Activated B cell treated with CpG ODN at 0.5 μM for 24 hours (primary cell): ENCODE measurements at places on chromosomes 12 and 14. TPM values are rescaled to one million over a fixed set of nuclear protein-coding genes. Genes with fewer than 3 reads are reported as not detected.

DNA sequence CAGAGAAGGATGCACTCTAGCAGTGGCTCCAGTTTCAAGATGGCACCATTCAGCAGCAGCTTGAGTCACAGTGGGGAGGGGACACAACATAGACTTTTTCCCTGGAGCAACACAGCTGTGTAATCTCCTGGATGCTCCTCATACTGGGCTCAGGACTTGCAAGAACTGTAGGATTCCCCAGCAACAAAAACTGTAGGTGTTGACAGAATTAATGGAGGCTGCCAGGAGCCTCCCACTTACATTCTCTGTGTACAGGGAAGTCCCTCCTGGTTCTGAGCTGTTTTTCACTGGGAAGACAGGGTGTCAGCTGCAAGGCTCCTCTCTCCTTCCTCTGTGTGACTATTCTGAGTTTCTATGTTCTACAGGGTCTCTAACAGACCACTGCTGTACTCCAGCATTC lies 217.9 kb downstream of the KIF21A start:
- no peak for DNase-seq
- no peaks in the 10 kb centered on the region for H3K4me1 ChIP-seq
- no peak overlapping the region for H3K27ac ChIP-seq
- H3K36me3 ChIP-seq: no peaks in the 10 kb centered on the region
- H3K4me3 ChIP-seq: no peak overlapping the region

The CCDC197 gene
- total RNA-seq: not detected in 2 replicates

DNA sequence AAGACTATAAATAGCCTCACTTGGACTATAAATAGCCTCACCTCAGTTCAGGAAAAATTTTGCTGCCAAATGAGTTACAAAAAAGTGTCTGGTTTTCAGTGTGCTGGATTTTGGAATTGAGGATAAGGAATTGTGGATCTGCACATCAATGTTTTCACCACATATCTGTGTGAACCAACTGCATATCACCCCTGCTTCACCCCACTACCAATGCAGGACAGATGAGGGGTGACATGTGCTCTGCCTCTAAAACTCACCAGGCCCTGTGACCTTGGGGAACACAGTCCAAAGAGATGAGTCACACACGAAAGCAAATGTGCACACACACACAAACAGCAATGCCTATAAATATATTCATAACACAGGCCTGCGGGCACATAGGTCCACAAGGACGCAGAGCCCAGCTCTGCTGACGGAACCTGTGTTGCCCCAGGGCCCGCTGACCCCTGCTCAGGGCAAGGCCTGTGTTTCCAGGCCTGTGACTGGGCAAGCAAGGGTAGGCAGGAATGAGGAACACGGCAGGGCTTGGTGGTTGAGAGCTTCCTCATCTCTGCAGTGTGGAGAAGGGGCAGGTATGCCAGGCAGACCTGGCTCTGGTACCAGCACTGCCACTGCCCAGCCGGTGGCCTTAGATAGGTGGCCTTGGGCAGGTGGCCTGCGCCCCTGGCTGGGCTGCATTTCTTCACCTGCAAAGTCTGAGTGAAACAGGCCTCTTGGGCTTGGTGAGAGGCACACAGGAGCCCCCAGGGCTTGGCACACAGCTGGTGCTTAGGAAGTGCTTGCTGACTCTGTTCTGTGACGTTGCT lies 82.4 kb downstream of the ARL6IP4 start:
- DNase-seq: no peak
- H3K4me1 ChIP-seq: peaks cover 64% of the 10 kb centered on the region
- H3K27me3 ChIP-seq: no peaks in the 10 kb centered on the region
- peak overlapping the region; percentile 18 for H3K27ac ChIP-seq

DNA sequence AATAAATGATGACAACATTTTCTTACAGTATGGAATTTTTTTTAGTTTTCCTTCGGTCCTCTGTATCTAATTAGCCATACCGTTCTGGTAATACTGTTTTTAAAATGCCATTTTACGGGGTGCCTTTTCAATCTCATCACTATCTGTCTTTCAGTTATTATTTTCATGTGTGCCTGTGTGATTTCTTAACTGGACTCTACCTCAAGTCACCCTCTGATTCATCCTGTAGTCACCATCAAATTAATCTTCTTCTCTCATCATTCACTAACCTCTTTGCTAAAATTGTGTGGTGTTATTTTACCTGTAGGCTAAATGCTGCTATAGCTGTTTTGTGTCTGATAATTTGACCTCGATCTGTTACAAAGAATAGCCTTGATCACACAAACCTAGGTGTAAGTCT lies 16.0 kb upstream of the CCT2 start:
- no peaks in the 10 kb centered on the region for H3K4me1 ChIP-seq
- no peak overlapping the region for H3K4me3 ChIP-seq
- peaks cover 55% of the 10 kb centered on the region for H3K36me3 ChIP-seq
- no peaks in the 10 kb centered on the region for H3K27me3 ChIP-seq
- DNase-seq: no peak

DNA sequence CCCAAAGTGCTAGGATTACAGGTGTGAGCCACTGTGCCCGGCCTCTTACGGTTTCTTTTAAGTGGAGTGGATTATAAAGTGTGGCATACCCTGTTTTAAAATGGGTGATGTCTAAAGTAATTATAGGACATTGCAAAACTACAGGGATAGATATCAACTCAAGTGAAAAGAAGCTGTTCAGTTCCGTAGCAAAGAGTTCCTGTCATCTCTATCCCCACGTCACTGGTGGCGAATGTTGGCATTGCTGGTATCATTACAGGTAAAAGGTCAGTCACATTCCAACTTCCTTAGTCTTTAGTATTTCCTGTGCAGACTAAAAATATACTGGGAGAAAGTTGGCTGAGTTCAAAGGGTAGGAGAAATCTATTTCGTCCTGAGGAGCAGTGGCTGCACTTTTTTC lies 95.6 kb upstream of the SLC38A2 start:
- H3K27ac ChIP-seq: no peak overlapping the region
- no peak overlapping the region for H3K4me3 ChIP-seq
- no peaks in the 10 kb centered on the region for H3K36me3 ChIP-seq
- no peaks in the 10 kb centered on the region for H3K27me3 ChIP-seq
- DNase-seq: no peak
- H3K4me1 ChIP-seq: peaks cover 28% of the 10 kb centered on the region

- no peak overlapping the region for H3K4me3 ChIP-seq
- no peak overlapping the region for H3K27ac ChIP-seq
- peaks cover 2% of the 10 kb centered on the region for H3K27me3 ChIP-seq
- no peaks in the 10 kb centered on the region for H3K4me1 ChIP-seq
Observed at GRCh38 chr12:64082116-64082515, 140.0 kb downstream of the KICS2 start.

DNA sequence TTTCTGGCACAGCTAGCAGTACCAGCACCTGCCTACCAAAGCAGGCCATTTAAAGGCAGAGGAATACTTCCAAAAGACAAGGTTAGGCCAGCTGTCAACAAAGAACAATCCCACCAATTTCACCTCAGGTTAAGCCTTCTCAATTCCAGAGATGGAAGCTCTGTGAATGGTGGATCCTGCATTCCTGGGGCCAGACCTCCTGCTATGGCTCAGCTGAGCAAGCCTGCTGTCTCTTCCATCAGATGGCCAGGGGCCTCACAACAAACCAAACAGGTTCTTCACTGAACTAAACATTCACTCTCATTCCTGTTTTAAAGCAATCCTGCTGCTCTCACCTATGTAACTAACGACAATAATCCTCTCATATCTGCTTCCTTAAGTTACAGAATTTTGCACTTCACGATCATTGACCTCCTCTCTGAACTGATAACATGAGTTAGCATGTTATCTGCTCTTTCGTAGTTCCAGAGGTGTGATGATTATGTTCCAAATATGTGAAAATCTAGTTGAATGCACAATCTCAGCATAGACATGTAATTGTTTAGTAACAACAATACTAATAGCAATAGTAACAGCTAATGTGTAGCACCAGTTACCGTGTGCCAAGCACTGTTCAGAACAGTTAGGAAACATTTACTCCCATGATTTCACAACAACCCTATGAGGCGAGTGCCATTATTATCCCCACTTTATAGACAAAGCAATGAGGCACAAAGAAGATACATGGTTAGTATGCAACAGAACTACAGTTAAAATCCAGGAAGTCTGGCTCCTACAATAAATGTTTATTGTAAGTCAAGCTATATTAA lies 73.2 kb downstream of the SLC2A13 start:
- no peak overlapping the region for H3K27ac ChIP-seq
- peaks cover 2% of the 10 kb centered on the region for H3K4me1 ChIP-seq
- DNase-seq: no peak
- no peaks in the 10 kb centered on the region for H3K36me3 ChIP-seq
- H3K27me3 ChIP-seq: no peaks in the 10 kb centered on the region

The CIROP gene
- total RNA-seq: not detected in 2 replicates

GRCh38 chr12:49946497-49946896 lies 4.0 kb upstream of the AQP2 start:
- no peak for DNase-seq
- no peak overlapping the region for H3K27ac ChIP-seq
- peaks cover 6% of the 10 kb centered on the region for H3K27me3 ChIP-seq
- no peak overlapping the region for H3K4me3 ChIP-seq

The TAS2R50 gene
- total RNA-seq: 1.0 and 1.2 TPM in 2 replicates

GRCh38 chr12:28369483-28369882 lies 179.2 kb downstream of the CCDC91 start:
- no peak overlapping the region for H3K27ac ChIP-seq
- no peak overlapping the region for H3K4me3 ChIP-seq
- H3K4me1 ChIP-seq: no peaks in the 10 kb centered on the region
- peaks cover 88% of the 10 kb centered on the region for H3K36me3 ChIP-seq
- no peaks in the 10 kb centered on the region for H3K27me3 ChIP-seq
- DNase-seq: no peak

The RND1 gene
- total RNA-seq: 4.9 and 5.9 TPM in 2 replicates

The FSCB gene
- not detected in 2 replicates for total RNA-seq

DNA sequence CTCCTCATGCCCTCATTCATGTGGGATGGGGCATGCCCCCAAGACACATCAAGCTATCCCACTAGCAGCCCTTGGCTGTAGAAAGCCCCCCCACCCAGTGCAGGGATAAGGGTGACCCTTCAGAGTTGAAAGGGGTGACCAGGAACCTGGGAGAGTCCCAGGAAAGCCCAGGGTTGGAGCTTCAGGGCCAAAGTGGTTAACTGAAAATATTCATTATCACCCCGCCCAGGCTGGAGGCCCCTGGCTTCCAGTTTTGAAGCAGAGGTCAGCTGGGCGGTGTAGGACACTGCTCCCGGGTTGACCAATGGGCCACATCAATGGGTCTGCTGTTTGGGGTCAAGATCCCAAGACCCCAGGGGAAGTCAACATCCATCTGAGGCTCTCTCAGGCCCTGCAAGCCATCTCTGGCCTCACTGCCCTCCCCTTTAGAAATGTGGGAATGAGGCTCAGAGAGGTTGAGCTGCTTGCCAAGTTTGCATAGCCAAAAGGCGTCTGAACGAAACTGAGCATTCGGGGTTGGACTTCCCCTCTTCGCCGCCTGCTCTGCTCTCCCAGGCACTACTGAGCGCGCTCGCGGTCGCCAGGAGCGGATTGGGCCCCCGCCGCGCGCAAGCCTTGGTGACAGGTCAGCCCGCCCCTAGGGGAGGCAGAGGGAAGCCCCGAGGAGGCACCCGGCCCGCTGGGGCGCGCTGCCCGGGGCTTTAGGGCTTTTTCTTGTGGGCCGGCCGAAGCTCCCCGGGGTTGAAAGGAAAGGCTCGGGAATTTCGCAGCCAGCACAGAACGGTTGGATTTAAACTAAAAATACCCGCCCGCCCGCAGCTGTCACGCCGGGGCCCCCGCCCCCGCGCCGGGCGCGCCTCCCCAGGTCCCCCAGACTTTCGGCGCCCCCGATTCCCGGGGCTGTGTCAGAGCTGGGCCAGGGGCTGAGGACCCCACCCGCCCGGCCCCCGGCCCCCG lies 576 bp downstream of the SYNE3 start:
- no peaks in the 10 kb centered on the region for H3K27me3 ChIP-seq
- peaks cover 79% of the 10 kb centered on the region for H3K4me1 ChIP-seq
- H3K36me3 ChIP-seq: peaks cover 25% of the 10 kb centered on the region
- H3K4me3 ChIP-seq: peak overlapping the region; percentile 94
- DNase-seq: peak; percentile 89

GRCh38 chr12:114063435-114063834 lies 97.3 kb upstream of the RBM19 start:
- no peak overlapping the region for H3K27ac ChIP-seq
- H3K27me3 ChIP-seq: peaks cover 4% of the 10 kb centered on the region
- H3K4me1 ChIP-seq: no peaks in the 10 kb centered on the region

DNA sequence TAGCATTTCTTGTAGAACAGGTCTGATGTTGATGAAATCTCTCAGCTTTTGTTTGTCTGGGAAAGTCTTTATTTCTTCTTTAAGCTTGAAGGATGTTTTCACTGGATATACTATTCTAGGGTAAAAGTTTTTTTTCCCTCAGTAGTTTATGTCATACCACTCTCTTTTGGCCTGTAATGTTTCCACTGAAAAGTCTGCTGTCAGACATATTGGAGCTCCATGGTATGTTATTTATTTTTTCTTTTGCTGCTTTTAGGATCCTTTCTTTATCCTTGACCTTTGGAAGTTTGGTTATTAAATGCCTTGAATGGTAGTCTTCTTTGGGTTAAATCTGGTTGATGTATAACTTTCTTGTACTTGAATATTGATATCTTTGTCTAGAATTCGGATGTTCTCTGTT lies 306.1 kb downstream of the FUT8 start:
- DNase-seq: no peak
- H3K27ac ChIP-seq: no peak overlapping the region
- no peaks in the 10 kb centered on the region for H3K27me3 ChIP-seq

The GLIPR1L1 gene
- total RNA-seq: not detected in 2 replicates

GRCh38 chr14:96502621-96503305 lies 581 bp downstream of the PAPOLA start:
- H3K27me3 ChIP-seq: no peaks in the 10 kb centered on the region
- H3K36me3 ChIP-seq: peaks cover 46% of the 10 kb centered on the region
- peak overlapping the region; percentile 99 for H3K4me3 ChIP-seq
- DNase-seq: no peak

DNA sequence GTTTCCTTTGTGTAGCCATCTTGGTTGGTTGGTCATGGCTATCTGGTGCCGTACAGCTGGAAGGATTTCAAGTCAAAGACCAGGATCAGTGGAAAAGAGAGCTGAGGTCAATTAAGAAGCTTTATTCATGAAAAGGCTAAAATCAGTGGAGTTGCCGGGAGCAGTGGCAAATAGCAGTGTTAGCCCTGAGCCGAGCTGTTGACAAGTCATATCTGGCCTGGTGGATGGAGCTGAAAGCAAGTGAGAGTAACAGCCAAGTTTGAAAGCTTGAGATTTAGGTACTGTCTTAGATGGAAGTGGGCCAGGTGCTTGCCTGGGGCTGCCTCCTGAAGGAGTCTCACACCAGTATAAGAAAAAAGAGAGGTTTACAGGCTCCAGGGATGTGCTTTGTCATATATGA lies 9.0 kb downstream of the BATF start:
- DNase-seq: no peak
- H3K27ac ChIP-seq: no peak overlapping the region
- peaks cover 79% of the 10 kb centered on the region for H3K36me3 ChIP-seq
- H3K4me3 ChIP-seq: no peak overlapping the region
- H3K27me3 ChIP-seq: no peaks in the 10 kb centered on the region
- peaks cover 63% of the 10 kb centered on the region for H3K4me1 ChIP-seq

- no peaks in the 10 kb centered on the region for H3K27me3 ChIP-seq
- no peak for DNase-seq
- no peaks in the 10 kb centered on the region for H3K36me3 ChIP-seq
- H3K4me3 ChIP-seq: peak overlapping the region; percentile 17
- H3K4me1 ChIP-seq: peaks cover 79% of the 10 kb centered on the region
Observed at GRCh38 chr12:47270782-47271664, 191.3 kb upstream of the AMIGO2 start.

The C12orf54 gene
- total RNA-seq: not detected in 2 replicates
